ENCODE measurements at places on chromosomes 6 and 20.

- no peak for DNase-seq
Observed at GRCh38 chr6:20444786-20445271, 43.1 kb downstream of the E2F3 start.

DNA sequence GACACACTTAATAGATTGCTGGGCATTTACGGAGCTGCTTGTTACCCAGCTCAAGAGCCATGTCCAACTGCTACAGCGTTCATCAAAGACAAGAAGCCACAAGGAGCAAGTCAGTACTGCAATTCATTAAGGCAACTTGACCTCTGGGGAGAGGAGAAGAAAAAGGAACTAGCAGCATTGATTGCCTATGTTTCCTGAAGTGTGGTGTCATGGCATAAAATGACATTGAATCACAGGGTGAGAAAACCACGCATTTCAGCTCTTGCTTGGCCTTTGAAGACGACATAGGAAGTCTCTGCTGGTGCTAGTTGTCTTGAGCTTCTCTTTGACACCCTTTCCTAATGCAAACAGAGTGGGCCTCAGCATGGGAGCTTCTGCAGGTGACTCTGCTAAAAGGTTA lies 139.1 kb downstream of the CDH26 start:
- DNase-seq: no peak

GRCh38 chr20:62134735-62135231 lies 8.4 kb downstream of the PSMA7 start:
- no peak for DNase-seq

DNA sequence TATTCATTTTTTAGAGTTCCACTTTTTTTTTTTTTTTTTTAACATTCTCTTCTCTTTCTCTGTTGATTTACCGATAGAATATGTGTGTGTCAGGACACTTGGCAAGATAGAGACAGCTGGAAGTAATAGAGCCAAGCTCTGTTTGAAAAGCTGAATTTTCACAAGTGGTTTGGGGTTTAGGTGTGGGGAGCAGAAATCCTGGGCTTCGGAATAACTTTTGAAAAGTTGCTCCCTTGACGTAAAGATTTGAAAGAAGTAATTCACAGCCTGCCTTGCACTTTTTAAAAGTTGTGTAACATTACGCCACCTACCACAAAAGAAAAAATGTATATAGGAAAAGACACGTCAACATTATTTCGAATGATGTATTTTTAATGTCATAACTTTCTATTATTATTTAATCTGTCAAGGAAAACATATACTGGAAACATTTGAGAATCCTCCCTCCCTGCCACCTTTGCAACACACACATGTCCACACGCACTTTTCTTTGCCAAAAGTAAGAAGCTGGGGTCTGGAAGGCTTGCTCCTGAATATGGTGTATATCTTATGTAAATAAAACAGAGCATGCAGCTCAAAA lies 917.9 kb downstream of the KIF16B start:
- no peak for DNase-seq

DNA sequence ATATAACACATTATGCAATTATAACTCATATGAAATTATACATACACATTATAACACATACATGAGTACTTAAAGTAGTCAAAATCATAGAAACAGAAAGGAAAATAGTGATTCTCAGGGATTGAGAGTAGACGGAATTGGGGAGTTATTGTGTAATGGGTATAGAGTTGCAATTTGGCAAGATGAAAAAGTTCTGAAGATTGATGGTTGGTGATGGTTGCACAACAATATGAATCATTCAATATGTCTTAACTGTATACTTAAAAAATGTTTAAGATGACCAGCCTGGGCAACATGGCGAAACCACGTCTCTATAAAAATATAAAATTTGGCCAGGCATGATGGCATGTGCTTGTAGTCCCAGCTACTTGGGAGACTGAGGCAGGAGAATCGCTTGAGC lies 372.7 kb downstream of the CDKAL1 start:
- no peak for DNase-seq
